NCI-H1417 treated with DMSO at 0.1 percent for 48 hours (cell line): ENCODE measurements at places on chromosomes 1 and 21.

DNA sequence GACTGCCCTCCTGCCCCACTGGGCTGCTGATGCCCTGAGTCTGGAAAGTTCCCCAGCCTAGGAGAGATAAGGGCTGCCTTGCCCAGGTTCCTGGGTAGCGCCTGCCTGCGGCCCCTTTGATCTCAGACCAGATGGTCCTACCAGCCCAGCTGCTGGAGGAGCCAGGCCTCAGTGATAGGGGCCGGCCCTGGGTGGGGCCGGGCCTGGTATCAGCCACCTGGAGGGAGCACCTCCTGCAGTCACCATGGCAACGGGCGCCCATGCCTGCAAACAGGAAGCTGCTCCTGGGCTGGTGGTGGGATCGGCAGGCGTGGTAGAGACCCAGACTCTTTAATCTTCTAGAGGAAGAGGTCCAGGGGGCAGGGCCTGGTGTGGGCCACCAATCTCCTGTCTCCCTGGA is 119.7 kb upstream of the WNT4 start:
- DNase-seq: no peak

GRCh38 chr1:42947965-42948732 is 10.5 kb downstream of the SLC2A1 start:
- no peak for DNase-seq

GRCh38 chr1:89935235-89935634 is 59.7 kb upstream of the ZNF326 start:
- no peak for DNase-seq

- no peak for DNase-seq
Measured at GRCh38 chr1:12177999-12178441, 11.2 kb downstream of the TNFRSF1B start.

DNA sequence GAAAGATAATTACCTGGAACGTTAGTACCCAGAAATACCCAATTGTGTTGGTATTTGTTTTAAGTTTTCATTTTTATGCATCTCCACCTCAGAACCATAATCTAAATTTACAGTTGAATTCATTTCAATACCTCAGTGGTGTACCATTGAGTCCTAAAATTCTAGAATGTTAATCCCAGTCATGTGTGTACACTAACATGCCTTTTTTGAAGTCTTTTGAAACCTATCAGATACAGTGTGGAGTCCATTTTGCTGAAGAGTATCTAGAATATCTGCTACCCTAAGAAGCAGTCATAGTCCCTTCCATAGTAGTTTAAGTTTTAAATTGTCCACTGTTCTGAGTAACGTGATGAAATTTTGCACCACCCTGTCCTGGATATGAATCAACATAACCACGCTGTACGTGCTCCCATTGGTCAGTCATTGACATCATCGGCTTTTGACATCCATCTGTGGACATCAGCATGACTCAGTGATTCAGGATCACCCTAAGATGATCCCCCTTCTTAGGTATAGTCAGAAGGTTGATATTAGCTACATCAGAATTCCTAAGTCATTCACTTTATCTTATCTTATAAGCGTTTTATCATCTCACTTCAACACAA is 7.5 kb upstream of the ASH1L start:
- no peak for DNase-seq

DNA sequence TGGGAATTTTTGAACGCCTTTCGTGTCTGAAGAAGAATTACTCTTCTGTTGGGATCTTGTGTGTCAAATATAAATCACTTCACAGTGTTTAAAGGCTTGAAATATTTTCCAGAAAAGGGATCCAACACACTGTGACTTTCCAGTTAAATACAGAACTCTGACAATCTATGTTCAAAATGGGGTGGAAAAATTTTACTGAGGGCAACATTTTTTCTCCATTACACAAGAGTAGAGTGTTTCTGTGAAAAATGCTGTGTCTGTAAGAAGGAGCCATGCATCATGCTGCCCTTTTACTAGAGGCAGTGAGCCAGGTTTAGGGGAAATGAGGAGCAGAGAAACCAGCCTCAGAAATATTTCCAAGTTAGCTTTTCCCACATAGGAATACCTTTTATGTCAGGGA is 86.5 kb downstream of the VPS13D start:
- DNase-seq: no peak
